CD4-positive, alpha-beta T cell treated with Interleukin-2 at 100 ng/mL for 4 hours (primary cell): ENCODE measurements at places on chromosomes 4 and X.

- no peak for DNase-seq
Observed at GRCh38 chrX:17053502-17053901, 107.0 kb downstream of the REPS2 start.

DNA sequence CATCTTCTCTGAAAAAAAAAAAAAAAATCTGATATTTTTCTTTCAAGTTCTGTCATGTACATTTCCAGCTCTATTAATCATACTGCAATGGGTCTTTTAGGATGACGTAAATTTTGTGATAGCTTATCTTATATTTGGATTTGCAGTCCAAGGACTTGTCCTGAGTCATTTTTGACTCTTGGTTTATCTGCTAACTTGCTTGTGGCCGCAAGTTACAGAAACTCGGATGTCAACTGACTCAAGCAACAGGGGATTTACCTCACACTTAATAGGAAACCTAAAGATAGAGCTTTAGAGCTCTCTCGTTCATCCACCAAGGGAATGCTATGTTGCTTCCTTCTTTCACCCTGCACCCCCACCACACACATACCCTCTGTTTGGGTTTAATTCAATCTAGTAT is 1433.8 kb upstream of the TENM3 start:
- no peak for DNase-seq

- DNase-seq: no peak
Observed at GRCh38 chr4:31125496-31125895, 405.3 kb downstream of the PCDH7 start.

DNA sequence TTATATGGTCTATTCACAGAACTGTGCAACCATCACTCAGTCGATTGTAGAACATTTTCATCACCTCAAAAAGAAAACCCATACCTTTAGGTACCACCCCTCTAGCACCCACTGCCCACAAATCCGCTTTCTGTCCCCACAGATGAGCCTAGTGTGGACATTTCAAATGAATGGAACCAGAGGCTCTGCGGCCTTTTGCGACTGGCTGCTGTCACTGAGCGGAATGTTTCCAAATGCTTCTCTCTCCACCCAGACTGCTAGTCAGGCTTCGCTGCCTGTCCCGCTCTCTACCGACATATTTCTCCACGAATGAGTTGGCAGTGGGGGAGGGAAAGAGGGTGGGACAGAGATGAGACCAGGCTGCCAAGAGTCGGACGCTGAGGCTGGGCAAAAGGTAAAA is 1.7 kb upstream of the BGN start:
- no peak for DNase-seq

GRCh38 chr4:4750187-4750586 is 109.3 kb upstream of the MSX1 start:
- DNase-seq: no peak

- no peak for DNase-seq
Observed at GRCh38 chr4:124181039-124181438, 531.5 kb downstream of the ANKRD50 start.

DNA sequence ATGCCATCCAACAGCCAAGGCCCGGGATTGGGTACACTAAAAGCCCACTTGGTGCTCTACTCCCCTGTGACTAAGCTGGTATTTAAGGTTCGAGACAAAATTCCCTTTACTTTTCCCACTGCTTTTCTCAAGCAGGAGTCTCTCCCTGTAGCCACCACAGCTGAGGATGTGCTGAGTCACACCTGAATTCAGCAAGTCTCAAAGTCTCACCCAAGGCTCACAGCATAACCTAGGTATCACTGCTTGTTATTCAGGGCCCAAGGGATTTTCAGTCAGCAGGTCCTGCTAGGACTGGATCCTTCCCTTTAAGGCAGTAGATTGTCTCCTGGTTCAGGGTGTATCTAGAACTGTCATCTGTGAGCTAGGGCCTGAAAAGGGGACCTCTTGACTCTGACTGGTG is 39.2 kb downstream of the FMR1NB start:
- no peak for DNase-seq

GRCh38 chr4:113893546-113893945 is 85.9 kb downstream of the ARSJ start:
- no peak for DNase-seq

GRCh38 chr4:107050525-107051135 is 14.5 kb upstream of the DKK2 start:
- no peak for DNase-seq
